SK-N-SH (cell line): ENCODE measurements at places on chromosomes 4 and X. TPM values are rescaled to one million over a fixed set of nuclear protein-coding genes. Genes with fewer than 3 reads are reported as not detected.

- no peak for DNase-seq
- no peaks in the 10 kb centered on the region for H3K27me3 ChIP-seq
These were observed 40.0 kb downstream of the HHIP start for GRCh38 chr4:144685911-144686310.

The SLITRK4 gene
- not detected in 2 replicates for polyA plus RNA-seq

The ATOH1 gene
- not detected in 2 replicates for polyA plus RNA-seq

DNA sequence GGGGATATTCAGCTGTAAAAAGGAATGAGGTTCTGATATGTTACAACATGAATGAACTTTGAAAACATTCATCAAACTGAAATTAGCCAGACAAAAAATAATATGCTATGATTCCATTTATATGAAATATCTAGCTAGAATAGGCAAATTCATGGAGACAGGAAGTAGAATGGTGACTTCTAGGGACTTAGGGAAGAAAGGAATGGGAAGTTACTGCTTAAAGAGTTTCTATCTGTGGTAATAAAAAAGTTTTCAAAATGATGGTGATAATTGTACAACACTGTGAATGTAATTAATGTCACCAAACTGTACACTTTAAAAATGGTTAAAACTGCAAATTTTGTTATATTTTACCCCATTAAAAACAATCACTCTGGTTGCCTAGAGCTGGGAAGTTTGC lies 30.2 kb downstream of the SMIM14 start:
- H3K36me3 ChIP-seq, result no peaks in the 10 kb centered on the region
- no peak overlapping the region for H3K4me3 ChIP-seq
- DNase-seq, result no peak
- peaks cover 14% of the 10 kb centered on the region; the same call in 1 of the 2 replicates for H3K4me1 ChIP-seq
- no peak overlapping the region for H3K27ac ChIP-seq

The DCAF12L1 gene
- polyA plus RNA-seq, result not detected in 2 replicates

GRCh38 chr4:27357283-27357682 lies 496.6 kb downstream of the STIM2 start:
- H3K4me1 ChIP-seq, result no peaks in the 10 kb centered on the region
- H3K36me3 ChIP-seq, result no peaks in the 10 kb centered on the region
- no peak for DNase-seq

DNA sequence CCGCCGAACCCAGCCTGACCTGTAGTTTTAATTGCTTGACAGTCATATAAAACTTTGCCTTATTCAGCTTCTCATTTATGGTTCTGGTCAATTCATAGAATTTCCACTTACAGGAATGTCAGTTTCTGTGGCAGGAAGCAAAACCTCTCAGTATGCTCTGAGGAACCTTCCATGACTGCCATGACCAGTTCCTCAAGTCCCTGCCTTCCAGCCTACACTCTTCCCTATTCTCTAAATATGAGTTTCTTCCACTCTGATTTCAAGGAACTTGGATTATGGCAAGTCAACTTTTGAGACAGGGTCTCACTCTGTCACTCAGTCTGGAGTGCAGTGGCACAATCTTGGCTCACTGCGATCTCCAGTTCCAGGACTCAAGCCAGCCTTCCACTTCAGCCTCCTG lies 26.0 kb upstream of the NSUN7 start:
- no peak for DNase-seq
- no peaks in the 10 kb centered on the region for H3K4me1 ChIP-seq
- no peaks in the 10 kb centered on the region for H3K36me3 ChIP-seq

GRCh38 chrX:29155286-29155685 lies 568.0 kb downstream of the IL1RAPL1 start:
- DNase-seq, result no peak
- no peak overlapping the region for H3K4me3 ChIP-seq
- no peaks in the 10 kb centered on the region for H3K36me3 ChIP-seq
- H3K27ac ChIP-seq, result no peak overlapping the region

The SPANXA1 gene
- polyA plus RNA-seq, result 1.8 and 25.5 TPM in 2 replicates

- peak within 1 kb of the TSS; percentile 24; the same call in 1 of the 2 replicates for H3K4me3 ChIP-seq
- no peaks in the 10 kb centered on the region for H3K4me1 ChIP-seq
- no peaks in the 10 kb centered on the region for H3K36me3 ChIP-seq
- peaks cover 32% of the 10 kb centered on the region for H3K27me3 ChIP-seq
- H3K27ac ChIP-seq, result no peak within 1 kb of the TSS
These were observed at the start of gene PARM1 for GRCh38 chr4:74932832-74933561. PARM1 (plus strand) TSS chr4:74933116; CDS start chr4:74933328, 212 bp downstream.

DNA sequence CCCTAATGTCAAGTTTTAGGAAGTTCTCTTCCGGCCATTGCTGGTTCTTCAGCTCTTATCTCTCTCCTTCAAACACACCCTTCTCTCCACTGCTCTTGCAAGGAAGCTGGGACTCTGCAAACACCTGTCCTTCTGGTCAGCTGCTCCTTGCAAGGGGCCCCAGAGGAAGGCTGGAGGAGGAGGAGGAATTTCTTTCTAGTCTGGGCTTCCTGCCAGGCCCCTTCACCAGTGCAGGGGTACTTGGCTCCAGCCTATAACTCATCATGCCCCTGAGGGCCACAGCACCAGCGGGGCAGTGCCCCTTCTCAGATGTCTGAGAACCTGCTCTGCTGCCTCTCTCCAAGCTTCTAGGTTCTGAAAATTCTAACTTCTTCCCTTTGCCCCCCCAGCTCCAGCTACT lies 46.7 kb downstream of the REELD1 start:
- no peak overlapping the region for H3K27ac ChIP-seq
- no peak overlapping the region for H3K4me3 ChIP-seq
- H3K27me3 ChIP-seq, result no peaks in the 10 kb centered on the region
- no peaks in the 10 kb centered on the region for H3K36me3 ChIP-seq
- H3K4me1 ChIP-seq, result no peaks in the 10 kb centered on the region; the same call in 1 of the 2 replicates

DNA sequence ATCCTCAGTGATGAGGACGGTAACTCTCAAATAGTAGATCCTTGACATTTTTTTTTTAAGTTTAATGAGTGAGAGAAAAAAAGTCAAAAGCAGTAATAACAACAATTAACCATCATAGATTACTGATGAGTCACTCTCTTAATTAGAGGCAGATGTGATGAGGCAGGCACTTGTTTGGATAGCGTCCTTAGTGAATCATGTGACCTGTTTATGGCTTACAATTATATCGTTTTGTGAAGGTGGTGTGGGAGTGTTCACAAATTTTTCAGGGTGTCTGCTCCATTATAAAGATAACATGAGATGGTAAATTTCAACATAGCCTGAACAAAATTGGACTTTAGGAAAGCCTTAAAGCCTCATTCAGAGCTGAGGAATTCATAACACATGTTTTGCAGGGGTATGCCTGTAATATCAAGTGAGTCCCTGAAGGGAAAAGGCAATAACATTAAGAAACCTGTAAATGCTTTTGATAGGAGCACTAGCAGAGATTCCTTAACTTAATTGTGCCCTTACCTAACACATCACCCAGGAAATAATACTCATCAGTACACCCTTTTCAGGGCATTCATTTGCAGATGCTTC lies 51.9 kb upstream of the XIAP start:
- no peaks in the 10 kb centered on the region for H3K27me3 ChIP-seq
- H3K4me1 ChIP-seq, result no peaks in the 10 kb centered on the region
- DNase-seq, result no peak

DNA sequence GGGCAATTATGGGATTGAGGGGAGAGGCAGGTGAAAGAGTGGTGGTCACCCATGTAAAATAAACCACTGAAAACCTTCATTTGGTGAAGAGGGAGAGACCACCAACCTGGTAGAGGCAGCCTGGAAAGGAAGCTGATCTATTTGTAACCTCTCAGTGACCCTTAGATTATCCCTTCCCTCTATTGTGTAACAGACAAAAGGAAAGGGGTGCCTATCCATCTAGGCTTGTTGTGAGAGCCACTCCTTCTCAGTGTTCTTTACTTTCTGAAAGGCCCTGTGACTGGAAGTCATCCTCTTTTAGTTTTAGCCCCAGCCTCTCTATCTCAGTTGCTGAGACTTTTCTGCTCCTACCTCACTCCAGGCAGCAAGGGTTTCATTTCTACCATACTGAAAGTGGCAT lies 142.4 kb downstream of the TMEM164 start:
- H3K27me3 ChIP-seq, result no peaks in the 10 kb centered on the region
- H3K36me3 ChIP-seq, result no peaks in the 10 kb centered on the region; the same call in 1 of the 2 replicates
- H3K4me1 ChIP-seq, result no peaks in the 10 kb centered on the region; the same call in 1 of the 2 replicates

GRCh38 chr4:122700178-122700725 lies 32.3 kb upstream of the BBS12 start:
- H3K27me3 ChIP-seq, result no peaks in the 10 kb centered on the region
- peak; percentile 12 for DNase-seq
- H3K4me1 ChIP-seq, result 0 out of 2 replicates have a peak, but pooled peaks cover 5% of the 10 kb centered on the region
- H3K4me3 ChIP-seq, result no peak overlapping the region
- no peak overlapping the region for H3K27ac ChIP-seq

DNA sequence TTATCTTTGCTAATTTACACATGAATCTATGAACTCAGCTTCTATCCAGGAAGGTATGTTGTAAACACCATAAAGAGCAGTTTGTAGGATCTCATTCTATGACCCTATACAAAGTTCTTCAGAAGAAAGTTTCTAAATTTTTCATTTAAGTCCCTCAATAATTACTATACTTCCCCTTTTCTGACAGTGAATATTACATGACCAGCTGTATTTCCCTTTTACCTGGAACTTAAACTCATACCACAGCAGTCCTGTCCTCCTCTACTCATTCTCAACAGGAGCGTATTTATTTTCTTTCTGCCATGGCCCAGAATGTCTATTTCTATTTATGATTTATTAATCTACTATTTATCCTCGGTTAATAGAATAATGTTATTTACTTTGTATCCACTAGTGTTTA lies 15.8 kb downstream of the RASGEF1B start:
- H3K27me3 ChIP-seq, result no peaks in the 10 kb centered on the region; the same call in 1 of the 2 replicates
- no peaks in the 10 kb centered on the region for H3K4me1 ChIP-seq
- no peak overlapping the region for H3K4me3 ChIP-seq
- DNase-seq, result no peak

The CT45A2 gene
- not detected in 2 replicates for polyA plus RNA-seq

- H3K27ac ChIP-seq, result no peak overlapping the region
- H3K27me3 ChIP-seq, result no peaks in the 10 kb centered on the region
- no peak overlapping the region for H3K4me3 ChIP-seq
- no peaks in the 10 kb centered on the region for H3K4me1 ChIP-seq
These were observed 132.2 kb downstream of the SLC10A7 start for GRCh38 chr4:146389561-146389960.

DNA sequence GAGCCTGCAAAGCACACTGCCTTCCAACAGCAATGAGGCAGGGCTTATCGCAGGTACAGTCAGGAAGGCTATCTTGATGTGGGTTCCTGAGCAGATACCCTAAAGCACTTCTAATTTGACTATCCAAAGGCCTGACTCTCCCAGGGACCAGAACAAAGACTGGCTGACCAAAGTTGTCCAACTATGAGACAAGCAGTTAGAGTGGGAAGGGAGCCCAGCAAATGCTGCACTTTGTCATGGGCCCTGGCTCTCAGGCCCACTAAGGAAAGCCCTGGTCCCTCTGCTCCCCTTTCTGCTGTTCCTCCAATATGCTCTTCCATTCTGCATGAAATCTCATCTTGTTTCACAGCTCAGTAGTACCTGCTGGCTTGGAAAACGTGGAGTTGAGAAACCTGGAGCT lies 391.0 kb downstream of the RAB28 start:
- no peaks in the 10 kb centered on the region for H3K36me3 ChIP-seq
- H3K27ac ChIP-seq, result no peak overlapping the region
- H3K4me1 ChIP-seq, result no peaks in the 10 kb centered on the region
- no peak overlapping the region for H3K4me3 ChIP-seq
- H3K27me3 ChIP-seq, result no peaks in the 10 kb centered on the region

DNA sequence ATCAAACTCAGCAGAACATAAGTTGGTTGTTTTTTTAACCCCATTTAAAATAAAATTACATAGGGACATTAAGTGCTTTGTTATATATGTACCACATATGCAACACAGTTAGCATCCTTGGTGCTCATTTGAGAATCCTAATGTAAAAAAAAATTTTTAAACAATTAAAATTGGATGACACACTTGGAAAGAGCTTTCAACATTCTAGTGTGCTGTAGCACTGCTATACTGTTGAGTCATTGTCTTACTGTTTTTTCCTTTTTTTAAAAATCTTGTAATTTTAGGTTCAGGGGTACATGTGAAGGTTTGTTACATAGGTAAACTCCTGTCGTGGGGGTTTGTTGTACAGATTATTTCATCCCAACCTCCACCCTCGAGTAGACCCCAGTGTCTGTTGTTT lies 12.8 kb downstream of the THAP9 start:
- H3K4me3 ChIP-seq, result no peak overlapping the region
- no peak overlapping the region for H3K27ac ChIP-seq
- DNase-seq, result no peak

GRCh38 chr4:71732066-71732465 lies 51.8 kb downstream of the GC start:
- no peak overlapping the region for H3K4me3 ChIP-seq
- peaks cover 6% of the 10 kb centered on the region; the same call in 1 of the 2 replicates for H3K27me3 ChIP-seq
- H3K36me3 ChIP-seq, result no peaks in the 10 kb centered on the region
- no peak overlapping the region for H3K27ac ChIP-seq
- DNase-seq, result no peak
- no peaks in the 10 kb centered on the region for H3K4me1 ChIP-seq

The STATH gene
- polyA plus RNA-seq, result not detected in 2 replicates

DNA sequence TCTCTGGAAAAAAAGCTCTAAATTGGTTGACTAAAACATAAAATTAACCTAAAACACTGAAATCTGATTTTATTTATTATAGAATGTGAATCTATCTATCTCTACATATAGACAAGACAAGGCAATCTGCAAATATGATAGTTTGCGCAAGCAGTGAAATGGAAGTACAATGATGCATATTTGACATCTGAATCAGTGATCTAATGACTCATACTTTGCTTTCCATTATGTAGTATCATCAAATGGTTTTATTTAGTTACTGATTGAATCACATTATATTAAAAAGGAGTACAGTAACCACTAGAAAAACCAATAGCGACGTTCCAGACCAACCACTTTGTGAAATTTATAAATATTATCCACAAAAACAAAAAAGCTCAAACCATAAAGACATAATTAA lies 1969.3 kb downstream of the PCDH7 start:
- no peak overlapping the region for H3K4me3 ChIP-seq
- H3K4me1 ChIP-seq, result no peaks in the 10 kb centered on the region
- H3K27ac ChIP-seq, result no peak overlapping the region
- no peak for DNase-seq
- no peaks in the 10 kb centered on the region for H3K27me3 ChIP-seq
- no peaks in the 10 kb centered on the region for H3K36me3 ChIP-seq

The GRIA3 gene
- 0.15 and 0.31 TPM in 2 replicates for polyA plus RNA-seq

The DRP2 gene
- polyA plus RNA-seq, result 0.16 and 0.21 TPM in 2 replicates

- H3K27me3 ChIP-seq, result no peaks in the 10 kb centered on the region
- no peak overlapping the region for H3K4me3 ChIP-seq
- DNase-seq, result peak; percentile 14
These were observed 34.4 kb upstream of the HMX1 start for GRCh38 chr4:8905773-8906667.

The PSMD10 gene
- 53.0 and 69.3 TPM in 2 replicates for polyA plus RNA-seq

GRCh38 chr4:33411182-33411581 lies 2691.0 kb downstream of the PCDH7 start:
- no peaks in the 10 kb centered on the region for H3K36me3 ChIP-seq
- no peak overlapping the region for H3K27ac ChIP-seq
- DNase-seq, result no peak
- H3K4me1 ChIP-seq, result no peaks in the 10 kb centered on the region
- H3K27me3 ChIP-seq, result no peaks in the 10 kb centered on the region

DNA sequence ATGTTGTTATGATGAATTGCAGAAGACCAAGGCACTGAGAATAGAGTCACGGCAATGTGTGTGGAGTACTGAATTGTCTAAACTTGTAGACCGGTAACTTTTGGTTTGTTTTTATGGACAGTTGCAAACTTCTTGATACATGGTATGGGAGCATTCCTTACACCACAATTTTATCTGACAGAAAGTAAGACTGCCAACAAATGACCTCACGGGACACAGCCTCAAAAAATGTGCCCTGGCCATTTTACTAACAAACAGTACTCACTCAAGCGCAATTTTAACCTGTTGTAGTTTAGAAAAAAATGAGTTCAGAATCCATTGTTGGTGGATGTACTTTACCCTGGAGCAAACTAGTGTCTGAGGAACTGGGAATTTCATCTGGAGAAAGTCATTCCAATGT lies 321.2 kb downstream of the CAMK2D start:
- no peak for DNase-seq
- H3K4me1 ChIP-seq, result no peaks in the 10 kb centered on the region; the same call in 1 of the 2 replicates
- no peak overlapping the region for H3K27ac ChIP-seq
